ENCODE measurements at places on chromosomes 6 and 20.

DNA sequence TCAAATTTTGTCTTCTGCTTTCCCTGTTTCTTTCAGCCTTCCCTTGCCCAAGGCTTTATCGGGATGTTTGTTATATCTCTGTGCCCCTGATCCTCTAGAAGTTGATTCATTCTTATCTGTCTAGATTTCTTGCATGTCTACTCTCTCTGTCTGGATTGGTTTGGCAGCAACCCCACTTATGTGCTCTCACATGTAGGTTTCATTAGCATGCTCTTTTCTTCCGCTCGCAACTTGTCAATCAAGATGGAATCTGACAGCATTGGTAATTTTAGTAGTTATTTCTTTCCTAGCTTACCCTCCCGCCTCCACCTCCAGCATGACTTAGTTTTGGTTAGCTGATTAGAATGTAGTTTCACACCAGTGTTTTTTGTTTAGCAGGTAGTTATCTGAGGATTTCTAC lies 39.3 kb downstream of the LRRC1 start:
- no peak for DNase-seq

DNA sequence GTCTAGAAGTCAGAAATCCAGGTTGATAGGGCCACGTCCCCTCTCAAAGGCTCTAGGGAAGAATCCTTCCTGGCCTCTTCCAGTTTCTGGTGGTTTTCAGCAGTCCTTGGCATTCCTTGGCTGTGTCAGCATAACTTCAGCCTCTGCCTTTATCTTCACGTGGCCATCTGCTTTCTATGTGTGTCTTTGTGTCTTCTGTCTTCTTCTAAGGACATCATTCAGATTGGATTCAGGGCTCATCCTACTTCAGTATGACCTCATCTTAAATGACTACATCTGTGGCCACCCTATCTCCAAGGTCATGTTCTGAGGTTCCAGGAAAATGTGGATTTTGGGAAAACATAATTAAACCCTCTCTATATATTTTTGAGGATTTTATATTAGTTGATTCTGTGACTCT lies 23.0 kb downstream of the C6orf89 start:
- DNase-seq = no peak

GRCh38 chr6:44356487-44356886 lies 14.0 kb downstream of the SPATS1 start:
- DNase-seq = no peak

DNA sequence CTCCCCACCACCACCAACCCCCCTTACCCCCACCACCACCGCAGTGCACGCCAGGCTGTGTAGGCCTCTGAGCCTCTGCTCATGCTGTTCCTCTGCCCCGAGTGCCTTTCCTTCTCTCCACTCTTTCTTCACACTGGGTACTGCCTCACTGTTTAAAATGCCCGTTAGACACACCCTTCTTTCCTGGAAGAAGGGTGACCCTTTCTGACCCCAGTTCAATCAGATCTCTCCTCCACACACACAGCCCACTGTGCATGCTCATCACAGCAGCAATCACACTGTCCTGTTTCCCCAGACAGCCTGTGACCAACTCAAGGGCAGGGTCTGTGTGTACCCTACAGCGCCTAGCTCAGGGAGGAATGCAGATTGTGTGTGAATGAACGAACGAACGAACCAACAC lies 10.0 kb downstream of the TMEM74B start:
- no peak for DNase-seq

GRCh38 chr6:70051197-70052124 lies 185.1 kb downstream of the COL19A1 start:
- no peak for DNase-seq

DNA sequence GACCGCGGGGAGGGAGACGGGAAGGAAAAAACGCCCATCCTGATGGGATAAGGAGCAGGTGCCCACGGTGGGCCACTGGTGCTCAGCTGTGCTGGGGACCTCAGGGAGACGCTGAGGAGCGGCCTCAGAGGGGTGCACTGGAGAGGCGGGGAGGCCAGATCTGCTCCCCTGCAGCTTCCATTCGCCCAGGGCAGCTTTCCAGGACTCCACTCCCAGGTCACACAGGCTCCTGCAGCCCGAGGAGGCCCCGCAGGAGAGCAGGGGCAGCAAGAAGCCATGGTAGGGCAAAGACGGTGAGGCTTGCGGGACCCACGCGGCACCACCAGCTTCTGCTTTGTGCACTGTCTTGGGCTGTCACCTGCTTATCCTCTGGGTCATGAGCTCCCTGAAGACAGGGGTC lies 82.5 kb upstream of the SULF2 start:
- no peak for DNase-seq

GRCh38 chr6:122143813-122144601 lies 255.4 kb upstream of the HSF2 start:
- no peak for DNase-seq

DNA sequence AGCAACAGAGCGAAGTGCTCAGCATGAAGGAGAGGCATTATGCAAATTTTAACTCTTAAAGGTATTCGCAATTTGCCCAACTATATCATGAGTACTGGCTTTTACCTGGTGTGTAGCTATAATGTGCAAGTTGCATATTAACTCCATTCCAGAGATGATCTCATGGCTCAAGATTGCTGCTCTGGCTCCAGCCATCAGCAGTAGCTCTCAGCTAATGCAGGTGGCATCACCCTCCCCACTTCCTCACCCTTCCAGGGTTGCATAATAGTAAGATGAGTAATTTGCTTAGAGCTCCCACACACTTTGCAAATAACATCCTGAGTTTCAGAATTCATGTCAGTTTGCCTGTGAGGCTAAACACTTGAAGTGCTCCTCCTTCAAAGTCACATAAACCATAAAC lies 15.9 kb upstream of the PCSK2 start:
- peak; percentile 5 for DNase-seq

DNA sequence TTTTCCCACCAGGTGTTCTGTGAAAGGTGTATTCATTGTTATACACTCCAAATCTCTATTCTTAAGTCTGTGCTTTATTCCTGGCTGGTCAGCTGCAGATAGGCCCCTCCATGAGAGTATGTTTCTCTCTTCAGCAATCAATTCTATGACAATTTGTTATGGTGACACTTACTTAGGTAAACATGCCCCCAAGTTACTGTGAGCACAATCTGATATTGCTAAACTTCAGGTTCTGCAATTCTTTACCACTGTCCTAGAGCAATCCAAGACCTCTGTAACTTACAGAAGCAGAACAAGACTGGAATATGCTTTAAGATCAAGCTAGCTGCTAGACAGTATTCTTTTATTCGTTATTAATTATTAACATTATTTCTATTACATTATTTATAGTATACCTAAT lies 391.9 kb downstream of the FRK start:
- DNase-seq = no peak

DNA sequence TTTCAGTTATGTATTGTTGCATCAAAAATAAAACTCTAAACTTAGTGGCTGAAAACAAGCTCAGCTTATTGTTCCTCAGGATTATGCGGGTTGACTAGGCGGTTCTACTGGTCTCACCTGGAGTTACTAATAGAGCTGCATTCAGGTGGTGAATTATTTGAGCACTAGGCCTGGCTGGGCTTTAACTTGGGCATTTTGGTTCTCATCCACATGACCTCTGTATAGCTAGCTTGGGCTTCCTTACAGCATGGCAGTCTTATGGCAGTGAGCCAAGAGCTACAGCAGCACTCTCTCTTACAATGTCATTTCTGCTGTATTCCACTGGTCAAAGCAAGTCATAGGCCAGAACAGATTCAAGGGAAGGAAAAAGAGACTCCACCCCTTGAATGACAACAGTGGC lies 1.6 kb downstream of the PGBD1 start:
- DNase-seq = no peak

GRCh38 chr6:107822176-107823046 lies 1.7 kb downstream of the SCML4 start:
- peak; percentile 75 for DNase-seq

- no peak for DNase-seq
Measured at GRCh38 chr20:18541741-18542140, 25.5 kb upstream of the SMIM26 start.

GRCh38 chr6:27518881-27519795 lies 46.2 kb upstream of the ZNF184 start:
- DNase-seq = peak; percentile 89

All from activated CD4-positive, alpha-beta T cell treated with anti-CD3 and anti-CD28 coated beads, Interleukin-2, Interleukin-6, amounts not matched to agents 100 ng/mL and 50 ng/mL, durations not matched to agents 16 hours and 8 hours (primary cell).